ENCODE measurements at places on chromosomes 1 and 21.

- no peak for DNase-seq
These were observed 155.9 kb downstream of the FOXD2 start for GRCh38 chr1:47593598-47594285.

GRCh38 chr1:20308569-20308968 lies 17.9 kb downstream of the VWA5B1 start:
- no peak for DNase-seq

GRCh38 chr1:77532641-77533040 lies 149.8 kb downstream of the ZZZ3 start:
- no peak for DNase-seq

GRCh38 chr1:246364415-246364941 lies 142.6 kb downstream of the SMYD3 start:
- no peak for DNase-seq

DNA sequence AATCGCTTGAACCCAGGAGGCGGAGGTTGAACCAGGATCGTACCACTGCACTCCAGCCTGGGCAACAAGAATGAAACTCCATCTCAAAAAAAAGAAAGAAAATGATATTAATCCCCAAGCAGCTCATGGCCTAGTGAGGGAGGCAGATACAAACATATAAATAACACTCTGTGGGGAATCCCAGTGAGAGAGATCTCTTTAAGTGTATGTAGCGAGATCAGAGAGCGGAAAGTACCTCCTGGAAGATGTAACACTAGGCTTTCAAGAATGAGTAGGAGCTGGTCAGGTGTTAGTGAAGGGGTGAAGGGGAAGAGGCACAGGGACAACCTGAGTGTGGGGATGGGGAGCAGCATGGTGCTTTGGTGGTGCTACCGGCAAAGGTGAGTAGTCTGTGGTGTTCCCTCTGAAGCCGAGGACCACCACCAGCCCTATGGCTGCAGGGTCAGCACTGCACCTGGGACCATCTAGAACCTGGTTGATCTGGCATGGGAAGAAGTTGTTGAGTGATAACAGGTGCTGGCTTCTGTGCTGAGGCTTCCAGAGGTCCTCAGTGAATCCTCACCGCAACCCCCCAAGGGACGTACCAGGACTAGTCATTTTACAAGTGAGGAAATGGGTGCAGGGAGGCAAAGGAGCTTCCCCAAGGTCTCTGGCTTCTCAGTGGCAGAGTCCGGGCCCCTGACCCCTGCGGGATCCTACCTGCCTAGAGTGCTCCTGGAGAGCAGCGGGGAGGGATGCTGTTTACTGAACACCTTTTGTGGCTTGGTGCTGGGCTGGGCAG lies 367.6 kb upstream of the VAMP3 start:
- DNase-seq = no peak

DNA sequence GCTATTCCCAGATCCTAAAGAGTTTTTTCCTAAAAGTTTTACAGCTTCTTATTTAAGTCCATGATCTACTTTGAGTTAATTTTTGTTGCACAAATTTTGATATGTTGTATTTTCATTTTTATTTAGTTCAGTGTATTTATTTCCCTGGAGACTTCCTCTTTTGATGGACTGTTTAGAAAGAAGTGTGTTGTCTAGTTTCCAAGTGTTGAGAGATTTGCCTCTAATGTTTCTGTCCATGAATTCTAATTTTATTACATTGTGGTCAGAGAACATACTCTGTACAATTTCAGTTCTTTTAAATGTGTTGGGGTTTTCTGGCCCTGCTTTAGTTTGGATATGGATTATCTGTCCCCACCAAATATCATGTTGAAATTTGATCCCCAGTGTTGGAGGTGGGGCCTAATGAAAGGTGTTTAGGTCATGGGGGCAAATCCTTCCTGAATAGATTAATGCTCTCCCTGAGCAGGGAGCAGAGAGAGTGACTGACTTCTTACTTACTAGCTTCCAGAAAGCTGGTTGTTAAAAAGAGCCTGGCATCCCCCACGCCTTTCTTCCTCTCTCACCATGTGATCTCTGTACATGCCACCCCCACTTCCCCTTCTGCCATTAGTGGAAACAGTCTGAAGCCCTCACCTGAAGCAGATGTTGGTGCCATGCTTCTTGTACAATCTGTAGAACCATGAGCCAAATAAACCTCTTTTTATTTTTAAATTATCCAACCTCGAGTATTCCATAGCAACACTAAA lies 4.6 kb downstream of the CHD1L start:
- DNase-seq = no peak

DNA sequence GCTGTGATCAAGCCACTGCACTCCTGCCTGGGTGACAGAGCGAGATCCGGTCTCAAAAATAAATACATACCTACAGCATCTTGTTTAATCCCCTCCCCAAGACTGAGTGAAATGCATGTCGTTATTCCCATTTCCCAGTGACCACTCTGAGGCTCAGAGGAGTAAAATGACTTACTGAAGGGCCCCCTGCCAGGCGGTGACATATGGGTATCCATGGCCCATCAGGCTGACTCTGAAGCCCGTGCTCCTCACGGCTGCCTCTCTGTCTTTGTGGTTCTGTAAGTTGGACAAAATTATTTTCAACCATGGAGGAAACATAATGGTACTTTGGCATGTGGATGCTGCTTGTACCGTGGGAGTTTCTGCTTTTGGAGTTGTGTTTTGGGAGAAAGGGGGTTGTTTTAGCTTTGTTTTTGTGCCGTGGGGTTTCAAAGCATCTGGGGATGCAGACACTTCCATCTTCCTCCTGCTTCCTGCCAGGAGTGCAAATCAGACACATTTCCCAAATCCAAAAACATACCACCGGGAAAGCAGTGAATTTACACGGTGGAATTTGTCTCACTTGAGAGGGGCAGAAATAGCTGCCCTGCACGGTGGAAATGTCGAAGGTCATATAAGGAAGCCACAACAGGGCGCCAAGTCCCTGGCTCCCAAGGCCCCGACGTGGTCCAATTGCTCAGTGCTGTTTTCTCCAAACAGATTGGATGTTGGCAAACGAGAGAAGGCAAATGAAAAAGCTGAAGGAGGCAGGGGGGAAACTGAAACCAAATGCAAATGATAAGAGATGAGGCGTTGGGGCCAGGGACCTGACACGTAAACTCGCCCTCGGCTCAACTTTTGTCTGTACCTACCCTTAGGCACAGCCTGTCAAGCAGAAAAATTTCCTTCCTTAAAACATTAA lies 17.1 kb upstream of the PINK1 start:
- DNase-seq = no peak

GRCh38 chr1:182601416-182601786 lies 2.8 kb downstream of the RGS16 start:
- no peak for DNase-seq

- no peak for DNase-seq
These were observed 3.6 kb downstream of the UBXN11 start for GRCh38 chr1:26302733-26303405.

GRCh38 chr1:1406101-1406820 lies 832 bp downstream of the MRPL20 start:
- DNase-seq = no peak

DNA sequence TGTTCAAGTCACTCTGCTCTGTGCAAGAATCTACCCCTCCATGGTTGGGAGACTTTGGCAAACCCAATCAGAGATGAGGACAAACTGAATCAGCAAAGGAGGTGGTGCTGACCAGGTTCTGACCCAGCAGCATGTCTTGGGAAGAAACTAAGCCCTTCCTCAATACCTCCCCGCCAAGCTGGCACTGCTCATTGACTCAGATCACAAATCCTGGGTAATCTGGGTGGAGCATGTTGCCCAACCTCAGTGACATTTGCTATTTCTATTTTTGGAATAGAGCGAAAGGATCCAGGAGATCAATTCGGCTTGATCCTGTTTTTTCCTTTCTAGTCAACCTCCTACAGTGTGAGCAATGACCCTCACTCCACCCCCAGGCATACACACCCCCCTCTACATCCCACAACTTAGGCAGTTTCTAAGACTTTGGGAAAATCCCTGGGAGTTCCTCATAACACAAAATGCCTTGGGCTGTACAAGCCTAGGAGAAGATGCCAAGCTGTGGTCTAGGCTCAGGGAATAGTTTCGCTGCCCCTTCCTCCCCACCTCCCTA lies 166.8 kb upstream of the KCNJ6 start:
- no peak for DNase-seq

DNA sequence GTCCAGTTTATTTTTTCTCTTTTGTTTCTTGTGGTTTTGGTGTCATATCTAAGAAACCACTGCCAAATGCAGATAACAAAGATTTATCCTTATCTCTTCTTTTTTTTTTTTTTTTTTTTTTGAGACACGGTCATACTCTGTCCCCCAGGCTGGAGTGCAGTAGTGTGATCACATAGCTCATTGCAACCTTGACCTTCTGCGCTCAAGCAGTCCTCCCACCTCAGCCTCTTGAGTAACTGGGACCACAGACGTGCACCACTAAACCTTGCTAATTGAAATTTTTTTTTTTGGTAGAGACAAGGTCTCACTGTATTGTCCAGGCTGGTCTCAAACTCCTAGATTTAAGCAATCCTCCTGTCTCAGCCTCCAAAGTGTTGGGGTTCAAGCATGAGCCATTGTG lies 8.9 kb downstream of the SLC66A1 start:
- DNase-seq = no peak

- no peak for DNase-seq
These were observed 934 bp downstream of the SCP2 start for GRCh38 chr1:52928015-52928404.

GRCh38 chr1:62826901-62827300 lies 43.0 kb downstream of the ATG4C start:
- no peak for DNase-seq

DNA sequence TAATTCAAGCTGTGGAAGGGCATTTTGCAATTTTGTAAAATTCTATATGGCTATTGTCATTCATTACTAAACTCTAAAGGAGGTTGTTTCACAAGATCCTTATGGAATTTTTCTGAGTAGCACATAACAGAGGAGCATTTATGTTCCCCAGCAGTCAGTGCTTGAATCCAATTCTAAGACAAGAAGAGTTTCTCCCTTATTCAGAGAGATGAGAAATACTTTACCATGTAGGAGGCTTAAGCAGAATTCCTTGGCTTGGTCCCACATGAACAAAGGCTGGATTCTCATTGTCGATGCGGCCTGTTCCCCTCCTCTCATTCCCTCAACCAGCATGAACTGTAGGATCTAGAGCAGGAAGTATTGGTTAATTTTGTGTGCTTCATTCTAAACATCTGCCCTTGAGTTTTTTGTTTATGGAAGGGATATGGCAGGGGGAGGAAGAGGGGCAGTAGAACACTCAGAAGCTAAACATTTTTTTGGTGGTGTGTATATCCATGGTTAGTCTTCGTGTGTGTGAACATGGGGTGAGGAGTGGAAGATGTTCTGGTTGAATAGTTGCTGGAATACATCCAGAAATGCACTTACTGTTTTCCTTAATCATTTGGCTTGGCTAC lies 74.3 kb downstream of the LAMC1 start:
- DNase-seq = no peak

- DNase-seq = no peak
These were observed 15.7 kb downstream of the S100A16 start for GRCh38 chr1:153597206-153597605.

GRCh38 chr1:196951711-196952394 lies 8.3 kb downstream of the CFHR2 start:
- DNase-seq = no peak

DNA sequence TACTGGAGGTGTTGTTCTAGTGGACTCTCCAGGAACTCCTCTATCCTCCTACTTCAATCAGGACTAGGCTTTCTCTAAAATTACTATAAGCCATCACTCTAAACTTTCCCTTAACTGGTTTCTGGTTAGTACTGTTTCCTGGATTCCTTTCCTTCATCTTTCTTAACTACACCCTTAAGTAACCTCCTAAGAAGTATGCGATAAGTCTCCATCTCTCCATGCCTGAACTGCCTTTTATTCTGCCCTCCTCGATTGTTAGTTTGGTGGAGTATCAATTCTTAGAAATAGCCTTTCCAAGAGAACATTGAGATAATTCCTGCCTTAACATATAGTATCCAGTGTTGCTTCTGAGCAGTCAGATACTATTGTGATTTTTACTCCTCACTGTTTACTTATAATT lies 162.9 kb upstream of the PDE4B start:
- no peak for DNase-seq

DNA sequence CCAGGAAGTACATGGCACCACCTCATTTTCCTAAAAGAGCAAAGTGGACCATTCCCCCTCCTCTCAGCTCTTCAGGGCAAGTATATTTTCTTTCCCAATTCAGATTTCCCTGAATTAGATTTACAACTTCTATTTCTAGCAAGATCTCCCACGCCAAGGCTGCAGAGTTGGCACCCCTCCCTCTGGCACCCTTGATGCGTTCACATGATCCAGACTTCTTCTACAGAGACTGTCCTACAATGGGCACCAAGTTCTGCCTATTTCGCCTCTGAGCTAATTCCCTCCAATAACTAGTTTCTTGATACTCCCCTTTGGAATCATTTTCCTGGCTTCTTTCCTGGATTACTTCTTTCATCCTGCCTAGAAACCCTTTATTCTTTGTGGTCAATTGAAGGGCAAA lies 122.0 kb downstream of the CDC7 start:
- no peak for DNase-seq

GRCh38 chr1:175833502-175833901 lies 90.1 kb upstream of the TNR start:
- DNase-seq = no peak

GRCh38 chr1:169849346-169850022 lies 44.2 kb downstream of the SCYL3 start:
- no peak for DNase-seq

DNA sequence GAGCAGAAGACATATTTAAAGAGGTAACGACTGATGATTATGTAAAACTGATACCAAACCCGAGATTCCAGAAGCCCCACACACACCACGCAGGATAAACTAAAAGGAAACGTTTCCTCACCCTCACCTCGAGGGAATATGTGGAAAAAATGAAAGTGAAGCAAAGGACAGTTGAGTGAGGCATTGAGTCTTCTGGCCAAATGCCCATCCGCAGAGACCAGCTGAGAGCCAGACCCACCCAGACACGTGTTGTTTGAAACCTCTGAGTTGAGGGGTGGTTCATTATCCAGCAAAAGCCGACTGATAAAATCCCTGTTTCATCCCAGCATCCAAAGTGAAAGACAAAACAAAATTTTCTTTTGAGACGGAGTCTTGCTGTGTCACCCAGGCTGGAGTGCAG lies 29.6 kb upstream of the PCBP3 start:
- no peak for DNase-seq

DNA sequence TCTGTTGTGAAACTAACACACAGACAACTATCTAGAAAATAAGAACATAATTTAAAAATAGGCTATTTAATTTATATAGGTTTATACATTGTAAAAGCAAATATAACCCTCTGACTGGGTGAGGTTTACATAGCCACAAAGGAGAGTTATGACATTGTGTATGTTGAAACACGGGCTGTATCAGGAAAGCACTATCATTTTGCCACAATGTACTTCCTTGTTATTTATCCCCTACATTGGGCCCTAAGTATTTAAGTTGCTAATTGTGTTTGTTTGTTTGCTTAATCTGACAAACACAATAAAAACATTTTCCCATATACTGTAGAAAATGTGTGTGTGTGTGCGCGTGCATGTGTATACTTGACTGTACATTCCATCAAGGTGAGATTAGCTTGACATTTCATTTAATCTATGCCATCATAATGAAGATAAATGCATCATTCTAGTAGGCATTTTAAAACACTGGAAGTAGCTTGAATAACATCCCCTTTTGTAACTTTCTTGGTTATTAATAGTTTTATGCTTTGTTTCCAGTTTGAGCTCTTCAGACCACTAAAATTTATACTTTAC lies 72.1 kb downstream of the RGS13 start:
- DNase-seq = no peak

GRCh38 chr21:25909341-25909740 lies 174.6 kb downstream of the GABPA start:
- DNase-seq = no peak

Measured in stimulated activated CD4-positive, alpha-beta T cell treated with anti-CD3 and anti-CD28 coated beads, Interleukin-12 subunit alpha, Interleukin-12 subunit beta, amount 100 ng/mL, for 24 hours (primary cell).